Activated CD4-positive, alpha-beta T cell treated with anti-CD3 and anti-CD28 coated beads for 24 hours (primary cell): ENCODE measurements at places on chromosomes 13 and 19.

GRCh38 chr13:113898391-113898790 lies 34.5 kb upstream of the GAS6 start:
- no peak for DNase-seq

GRCh38 chr19:776549-776948 lies 20.7 kb upstream of the PTBP1 start:
- DNase-seq = no peak

GRCh38 chr13:109331898-109332297 lies 454.5 kb downstream of the IRS2 start:
- DNase-seq = no peak

DNA sequence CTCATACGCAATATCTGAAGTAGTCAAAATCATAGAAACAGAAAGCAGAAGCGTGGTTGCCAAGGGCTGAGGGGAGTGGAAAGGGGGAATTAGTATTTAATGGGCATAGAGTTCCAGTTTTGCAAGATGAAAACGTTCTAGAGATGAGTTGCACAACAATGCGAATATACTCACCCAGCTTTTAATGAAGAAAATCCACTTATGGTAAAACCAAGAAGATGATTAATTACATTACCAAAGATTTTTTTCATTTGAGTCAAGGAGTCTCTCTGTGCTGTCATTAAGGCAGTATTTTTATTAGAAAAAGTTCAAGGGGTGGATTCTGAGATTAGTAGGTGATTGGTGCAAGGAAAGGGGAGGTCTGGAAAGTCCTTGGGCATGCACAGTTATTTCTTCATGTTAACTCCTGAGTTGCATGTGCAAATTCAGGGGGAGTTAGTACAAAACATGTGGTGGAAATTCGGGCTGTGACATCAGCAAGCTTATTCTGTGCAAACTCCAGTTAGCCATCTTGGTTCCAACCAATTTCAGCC lies 6.9 kb upstream of the CBY2 start:
- peak; percentile 3 for DNase-seq

DNA sequence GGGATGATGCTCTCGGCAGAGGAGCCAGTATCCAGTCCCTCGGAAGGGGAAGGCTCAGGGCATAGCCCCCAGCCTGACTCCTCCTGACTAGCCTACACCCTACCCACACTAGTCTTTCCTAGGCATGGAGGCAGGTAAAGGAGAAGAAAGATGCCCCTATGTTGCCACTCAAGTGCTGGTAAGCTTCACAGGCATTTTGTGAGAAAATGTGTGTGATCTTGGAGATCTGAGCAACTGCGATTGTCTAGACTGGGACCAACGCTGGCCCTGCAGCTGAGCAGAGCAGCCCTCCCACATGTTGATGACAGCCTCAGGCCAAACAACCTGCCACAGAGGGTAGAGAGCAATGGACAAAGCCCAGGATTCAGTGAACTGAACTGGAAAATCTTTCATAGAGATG lies 11.7 kb upstream of the ATP12A start:
- DNase-seq = no peak

- DNase-seq = no peak
Observed at GRCh38 chr13:72514146-72514545, 213.3 kb downstream of the MZT1 start.

GRCh38 chr19:9189535-9189934 lies 10.8 kb downstream of the OR7D2 start:
- no peak for DNase-seq

DNA sequence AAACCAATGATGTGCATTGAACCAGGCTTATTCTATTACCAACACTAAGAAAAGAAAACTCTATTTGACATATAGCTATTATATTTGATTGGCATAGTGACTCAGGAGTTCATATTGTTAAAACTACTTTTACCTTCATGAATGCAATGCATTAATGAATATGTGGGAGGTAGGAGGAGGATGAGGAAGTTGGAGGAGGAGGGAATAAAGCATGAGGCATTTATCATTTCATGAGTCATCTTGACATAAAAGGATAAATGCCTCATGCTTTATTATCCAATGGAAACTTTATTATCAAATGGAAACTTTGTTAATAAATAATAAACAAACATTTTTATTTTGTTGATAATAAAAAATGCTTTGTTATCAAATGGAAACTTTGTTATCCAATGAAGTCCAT lies 116.5 kb downstream of the SPRY2 start:
- DNase-seq = no peak

- DNase-seq = no peak
Observed at GRCh38 chr19:35693422-35693821, 10.9 kb upstream of the ZBTB32 start.

DNA sequence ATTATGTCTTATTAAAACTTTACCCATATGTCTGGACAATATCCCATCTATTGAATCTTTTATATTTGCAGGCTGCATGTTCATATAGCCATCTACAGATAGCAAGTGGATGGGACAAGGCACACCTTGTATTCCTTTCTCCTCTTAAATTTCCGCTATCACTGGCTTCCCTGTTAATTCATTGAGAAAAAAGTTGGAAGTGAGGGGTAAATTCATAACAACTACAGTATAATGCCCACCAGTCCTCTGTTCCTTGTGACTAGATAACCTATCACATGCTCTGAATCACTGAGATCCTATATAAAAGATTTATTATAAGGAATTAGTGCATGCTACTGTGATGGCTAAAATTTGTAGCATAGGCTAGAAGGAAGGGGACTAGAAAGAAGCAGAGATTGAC lies 1005.8 kb upstream of the ATXN8OS start:
- no peak for DNase-seq

DNA sequence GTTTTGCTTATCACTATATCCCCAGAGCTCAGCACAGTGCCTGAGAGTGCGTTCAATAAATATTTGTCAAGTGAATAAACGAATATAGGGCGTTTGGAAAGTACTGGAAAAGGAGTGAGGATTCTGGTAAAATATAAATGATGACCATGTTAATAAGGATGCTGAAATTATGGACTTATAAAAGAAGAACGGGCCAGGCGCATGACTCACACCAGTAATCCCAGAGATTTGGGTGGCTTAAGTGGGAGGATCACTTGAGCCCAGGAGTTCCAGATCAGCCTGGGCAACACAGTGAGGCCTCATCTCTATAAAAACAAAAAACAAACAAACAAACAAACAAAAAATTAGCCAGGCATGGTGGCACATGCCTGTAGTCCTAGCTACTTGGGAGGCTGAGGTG lies 198.1 kb downstream of the VWA8 start:
- DNase-seq = no peak

GRCh38 chr13:24203811-24204210 lies 43.3 kb downstream of the SPATA13 start:
- DNase-seq = no peak
